AG10803 (cell line): ENCODE measurements at places on chromosomes 6 and 20.
A peak's percentile ranks its signal among the peaks of the same experiment; 100 is the strongest.

DNA sequence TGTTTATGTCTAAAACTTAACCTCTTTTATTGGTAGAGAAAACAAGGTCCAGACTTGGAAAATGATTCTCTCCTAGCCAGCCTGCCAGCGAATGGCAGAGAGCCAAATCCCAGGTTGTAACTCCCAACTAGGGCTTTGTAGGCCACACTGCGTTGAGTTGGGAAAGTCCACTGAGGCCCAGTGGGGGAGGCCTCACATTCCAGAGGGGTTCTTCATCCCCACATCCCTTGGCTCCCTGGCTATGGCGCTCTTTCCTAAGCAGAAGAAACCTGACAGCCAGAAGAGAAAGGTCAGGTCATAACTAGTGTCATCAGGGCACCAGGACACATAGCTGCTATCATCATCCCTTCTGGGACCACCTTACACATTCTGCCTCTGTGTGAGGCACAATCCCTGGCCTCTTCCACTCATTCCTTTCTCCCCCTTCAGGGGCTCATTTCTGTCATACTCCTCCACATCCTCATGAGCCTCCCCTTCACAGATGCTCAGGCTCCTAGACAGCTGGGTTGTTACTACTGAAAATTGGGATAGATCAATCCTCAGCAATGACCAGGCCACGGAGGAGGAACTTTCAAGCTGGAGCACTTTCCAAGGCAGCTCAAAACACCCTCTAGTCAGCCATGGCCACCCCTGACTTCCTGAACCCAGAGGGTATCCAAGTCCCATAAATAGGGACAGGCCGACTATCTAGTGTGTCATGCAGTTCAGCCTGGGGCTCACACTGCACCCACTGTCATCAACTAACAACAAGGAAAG lies 48.6 kb downstream of the TCP11 start:
- DNase-seq: peak; percentile 92

GRCh38 chr20:50111120-50111828 lies 1.7 kb downstream of the UBE2V1 start:
- peak; percentile 44 for DNase-seq

DNA sequence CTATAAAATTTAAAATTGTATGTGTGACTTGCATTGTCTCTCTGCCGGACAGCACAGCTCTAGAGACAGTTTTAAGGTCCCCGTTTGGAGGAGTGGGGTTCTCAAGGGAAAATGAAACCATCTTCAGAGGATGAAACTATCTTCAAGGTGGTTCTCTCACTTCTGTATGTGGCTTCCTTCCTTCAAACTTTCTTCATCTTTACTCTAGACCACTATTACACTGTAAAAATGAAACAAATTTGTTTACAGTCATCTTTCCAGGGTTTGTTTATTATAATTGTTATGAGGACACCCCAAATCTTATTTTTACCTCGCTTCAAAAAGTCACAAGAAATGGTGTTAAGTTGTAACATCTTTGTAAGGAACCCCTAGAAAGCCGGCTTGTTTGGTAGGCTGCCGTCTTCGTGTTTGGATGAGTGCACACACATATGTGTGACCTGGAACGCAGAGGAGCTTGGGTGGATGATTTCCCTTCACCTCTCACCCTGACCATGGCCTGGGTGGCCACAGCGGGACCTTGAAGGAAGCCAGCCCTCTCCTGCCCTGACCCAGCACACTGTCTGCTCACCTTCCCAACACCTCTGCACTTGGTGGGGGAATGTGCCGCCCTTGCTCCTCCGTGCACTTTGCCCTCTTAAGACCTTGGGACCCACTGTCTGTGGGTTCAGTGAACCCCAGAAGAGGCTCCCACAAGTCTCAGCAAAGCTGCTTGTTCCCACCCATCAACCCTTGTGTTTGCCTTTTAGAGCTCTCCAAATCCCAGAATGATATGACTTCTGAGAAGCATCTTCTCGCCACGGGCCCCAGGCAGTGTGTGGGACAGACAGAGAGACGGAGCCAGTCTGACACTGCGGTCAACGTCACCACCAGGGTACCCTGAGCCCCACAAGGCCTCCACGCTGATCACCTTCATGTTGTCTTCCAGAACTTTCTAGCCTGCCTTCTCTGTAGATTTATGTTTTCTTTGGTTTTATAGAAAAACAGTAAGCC lies 67.8 kb downstream of the SYTL3 start:
- DNase-seq: no peak

DNA sequence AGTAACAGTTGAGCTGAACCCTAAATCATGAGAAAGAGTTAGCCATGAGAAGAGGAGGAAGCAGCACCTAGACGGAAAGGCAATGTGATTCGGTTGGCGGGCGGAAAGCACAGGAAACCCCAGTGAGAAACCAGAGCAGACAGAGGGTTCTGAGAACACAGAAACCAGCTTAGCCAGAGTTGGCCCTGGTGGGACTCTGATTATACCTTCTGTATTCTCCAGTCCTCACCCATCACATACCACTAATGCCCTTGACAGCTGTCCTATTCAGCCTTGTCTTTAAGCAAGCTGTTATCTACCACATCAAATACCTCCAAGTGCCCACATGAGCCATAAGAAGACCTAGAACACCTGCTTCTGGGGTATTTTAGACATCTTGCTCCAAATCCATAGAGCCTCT lies 58.9 kb upstream of the LRRC1 start:
- no peak for DNase-seq

DNA sequence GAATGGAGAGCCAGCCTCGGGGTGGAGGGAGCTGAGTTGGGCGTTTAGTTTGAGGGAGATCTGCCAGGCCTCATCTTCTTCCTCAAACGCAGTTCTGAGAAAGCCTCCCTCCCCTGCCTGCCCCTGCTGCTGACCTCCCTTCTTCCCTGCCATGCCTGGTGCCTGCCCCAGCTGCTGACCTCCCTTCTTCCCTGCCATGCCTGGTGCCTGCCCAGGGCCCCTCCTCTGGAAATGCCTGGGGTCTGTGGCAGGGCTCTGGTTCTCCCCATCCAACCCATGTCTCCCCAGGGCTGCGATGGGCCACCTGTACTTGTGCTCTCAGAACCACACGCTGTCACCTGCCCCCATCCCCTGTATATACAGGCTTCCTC lies 114.6 kb downstream of the VEGFA start:
- no peak for DNase-seq

GRCh38 chr6:139623372-139623771 lies 248.9 kb upstream of the CITED2 start:
- DNase-seq: no peak

DNA sequence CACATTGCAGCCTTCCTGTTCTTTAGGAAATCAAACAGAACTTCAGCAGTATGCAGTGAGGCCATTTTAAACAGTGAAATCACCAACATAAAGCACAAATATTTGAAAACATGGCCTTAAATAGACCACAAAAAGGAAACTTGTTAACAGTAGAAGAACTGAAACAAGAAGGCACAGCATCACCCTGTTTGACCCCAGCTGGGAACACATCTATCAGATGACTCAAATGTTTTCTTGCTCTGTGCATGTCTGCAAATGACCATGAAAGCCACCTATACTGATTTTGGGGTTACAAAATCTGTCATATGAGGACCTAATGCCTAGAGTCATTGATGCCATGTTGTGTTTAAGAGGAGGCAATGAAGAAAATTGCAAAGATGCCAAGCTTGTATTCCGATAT lies 123.8 kb upstream of the ADGRF1 start:
- peak; percentile 45 for DNase-seq

- DNase-seq: no peak
Observed at GRCh38 chr6:35474131-35474941, 6.1 kb downstream of the RPL10A start.

- DNase-seq: peak; percentile 55
Observed at GRCh38 chr6:134529921-134530320, 212.0 kb upstream of the SGK1 start.

GRCh38 chr6:163459007-163459406 lies 44.5 kb downstream of the QKI start:
- DNase-seq: no peak

DNA sequence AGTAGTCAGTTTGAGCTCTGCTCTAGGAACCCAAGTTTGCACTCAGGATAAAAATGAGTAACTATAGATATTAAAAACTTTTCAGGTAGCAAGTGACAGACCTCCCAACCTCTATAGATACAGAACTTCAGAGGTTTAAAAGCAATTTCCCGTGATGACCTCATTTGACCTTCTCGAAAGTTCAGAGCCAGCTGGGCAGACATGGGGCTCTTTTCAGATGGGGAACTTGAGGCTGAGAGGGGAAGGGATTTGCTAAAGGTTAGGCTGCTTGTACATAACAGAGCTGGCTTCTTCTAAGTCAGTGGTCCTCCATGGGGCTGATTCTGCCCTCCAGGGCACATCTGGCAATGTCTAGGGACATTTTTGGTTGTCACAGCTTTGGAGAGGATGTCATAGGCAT lies 58.8 kb upstream of the ZNF831 start:
- no peak for DNase-seq

GRCh38 chr20:23249541-23249940 lies 101.0 kb upstream of the NXT1 start:
- no peak for DNase-seq

- no peak for DNase-seq
Observed at GRCh38 chr6:51813904-51814303, 273.5 kb downstream of the PKHD1 start.

DNA sequence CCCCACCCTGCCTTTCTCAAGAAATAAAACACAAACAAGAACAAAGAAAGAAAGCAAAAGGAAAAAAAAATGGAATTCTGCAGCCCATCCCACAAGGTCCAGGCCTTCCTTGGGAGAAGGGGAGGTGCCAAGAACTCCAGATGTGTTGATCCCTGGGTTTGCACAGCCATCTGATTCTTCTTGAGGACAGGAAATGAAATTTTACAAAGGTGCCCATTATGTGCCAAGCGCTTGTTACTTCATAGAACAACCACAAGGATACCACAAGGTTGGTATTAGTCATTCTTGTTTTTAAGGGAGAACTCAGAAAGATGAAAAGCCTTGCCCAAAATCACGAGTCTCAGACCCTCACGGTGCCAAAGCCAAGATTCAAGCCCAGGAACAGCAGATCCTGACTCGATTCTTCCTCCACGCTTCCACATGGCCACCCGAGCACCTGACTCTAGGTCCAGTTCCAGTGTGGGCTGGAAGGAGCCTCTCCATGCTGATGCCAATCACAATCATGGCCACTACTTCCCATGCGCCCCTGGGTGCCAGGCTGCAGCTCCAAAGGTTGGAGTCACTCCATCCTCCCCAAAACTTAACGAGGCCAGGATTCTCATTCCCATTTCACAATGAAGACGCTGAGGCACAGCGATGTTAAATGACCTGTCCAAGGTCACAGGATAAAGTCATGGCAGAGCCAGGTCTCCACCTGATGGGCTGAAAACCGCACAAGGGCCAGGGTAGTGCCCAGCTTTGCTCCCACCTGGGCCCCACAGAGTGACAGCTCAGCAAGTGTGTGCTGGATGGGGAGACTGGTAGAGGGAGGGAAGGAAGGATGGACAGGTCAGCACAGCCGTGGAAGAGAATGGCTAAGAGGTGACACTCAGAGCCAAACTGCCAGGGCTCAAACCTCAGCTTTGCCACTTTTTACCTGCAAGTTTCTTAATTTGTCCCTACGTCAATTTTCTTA lies 66.7 kb upstream of the TOP1 start:
- peak; percentile 65 for DNase-seq
